HCT116 (cell line): ENCODE measurements at places on chromosomes 11 and 22.
A peak's percentile ranks its signal among the peaks of the same experiment; 100 is the strongest.

- no peaks in the 10 kb centered on the region for H3K36me3 ChIP-seq
- DNase-seq = peak; percentile 22
- H3K27me3 ChIP-seq = no peaks in the 10 kb centered on the region
- 0 out of 2 replicates have a peak overlapping the region, but pooled peaks have one; percentile 10 for H3K27ac ChIP-seq
- H3K4me1 ChIP-seq = peaks cover 46% of the 10 kb centered on the region
Measured at GRCh38 chr11:61701242-61701886, 21.2 kb downstream of the DAGLA start.

DNA sequence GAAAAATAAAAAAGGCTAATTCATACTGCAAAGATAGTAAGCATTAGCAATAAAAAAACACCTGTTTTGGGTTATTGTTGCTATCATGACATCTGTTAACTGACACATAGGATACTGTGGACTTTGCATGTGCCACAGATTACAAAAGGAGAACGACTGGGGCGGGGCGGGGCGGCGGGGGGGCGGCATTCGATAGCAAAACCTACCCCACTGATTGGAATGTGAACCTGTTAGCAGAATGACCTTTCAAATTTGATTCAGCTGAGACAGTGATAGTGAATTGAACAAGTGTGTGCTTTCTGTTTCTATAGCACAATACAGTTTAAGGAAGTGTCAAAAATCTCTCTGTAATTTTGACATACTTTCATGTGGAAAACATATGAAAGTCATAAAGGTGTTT lies 14.9 kb downstream of the MMP20 start:
- H3K4me1 ChIP-seq = peaks cover 40% of the 10 kb centered on the region
- H3K4me3 ChIP-seq = no peak overlapping the region
- H3K27ac ChIP-seq = no peak overlapping the region
- H3K36me3 ChIP-seq = no peaks in the 10 kb centered on the region
- no peaks in the 10 kb centered on the region for H3K27me3 ChIP-seq
- no peak for DNase-seq

DNA sequence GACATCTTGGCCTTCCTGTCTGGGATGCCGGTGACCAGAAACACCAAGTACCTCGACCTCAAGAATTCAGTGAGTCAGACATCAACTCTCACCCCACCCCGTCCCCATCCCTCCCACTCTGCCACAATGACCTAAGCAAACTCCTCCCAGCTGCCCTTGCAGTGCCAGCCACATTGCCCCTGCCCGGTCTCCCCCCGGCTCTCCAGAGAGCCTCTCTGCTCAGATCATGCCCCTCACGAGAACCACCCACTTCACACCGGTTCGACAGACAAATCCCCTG lies 23.6 kb upstream of the MYRF start:
- H3K36me3 ChIP-seq = no peaks in the 10 kb centered on the region
- peak overlapping the region; percentile 24; the same call in 1 of the 2 replicates for H3K4me3 ChIP-seq
- H3K4me1 ChIP-seq = peaks cover 34% of the 10 kb centered on the region
- DNase-seq = peak; percentile 52

- no peak overlapping the region for H3K4me3 ChIP-seq
- peaks cover 83% of the 10 kb centered on the region for H3K27me3 ChIP-seq
- DNase-seq = no peak
- H3K27ac ChIP-seq = no peak overlapping the region
- H3K4me1 ChIP-seq = no peaks in the 10 kb centered on the region
- no peaks in the 10 kb centered on the region for H3K36me3 ChIP-seq
Measured at GRCh38 chr11:113982306-113982705, 7.4 kb downstream of the HTR3A start.

DNA sequence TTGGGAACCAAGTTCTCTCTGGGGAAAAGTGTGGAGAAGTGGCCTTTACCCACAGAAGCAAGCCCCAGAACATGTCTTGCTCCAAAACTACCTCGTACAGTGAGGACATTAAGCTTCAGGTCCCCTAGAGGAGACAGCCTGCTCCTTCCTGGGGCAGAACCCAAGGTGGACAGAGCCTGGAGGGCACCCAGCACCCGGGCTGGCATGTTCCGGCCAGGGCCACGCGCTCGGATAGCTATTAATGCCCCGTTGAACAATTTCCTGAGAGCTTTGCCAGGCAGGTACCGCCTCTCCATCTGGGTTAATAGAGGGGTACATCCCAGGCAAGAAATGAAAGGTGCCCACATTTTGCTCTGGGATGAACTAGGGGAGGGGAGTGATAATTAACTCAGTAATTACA lies 169.0 kb upstream of the GRK3 start:
- H3K4me1 ChIP-seq = peaks cover 44% of the 10 kb centered on the region
- DNase-seq = no peak
- no peak overlapping the region for H3K4me3 ChIP-seq
- no peaks in the 10 kb centered on the region for H3K27me3 ChIP-seq
- H3K36me3 ChIP-seq = no peaks in the 10 kb centered on the region
- no peak overlapping the region for H3K27ac ChIP-seq

GRCh38 chr22:39490135-39490798 lies 11.8 kb upstream of the MIEF1 start:
- H3K4me1 ChIP-seq = peaks cover 16% of the 10 kb centered on the region
- no peak overlapping the region for H3K4me3 ChIP-seq
- H3K27ac ChIP-seq = no peak overlapping the region; the same call in 1 of the 2 replicates
- H3K27me3 ChIP-seq = no peaks in the 10 kb centered on the region
- no peaks in the 10 kb centered on the region for H3K36me3 ChIP-seq

DNA sequence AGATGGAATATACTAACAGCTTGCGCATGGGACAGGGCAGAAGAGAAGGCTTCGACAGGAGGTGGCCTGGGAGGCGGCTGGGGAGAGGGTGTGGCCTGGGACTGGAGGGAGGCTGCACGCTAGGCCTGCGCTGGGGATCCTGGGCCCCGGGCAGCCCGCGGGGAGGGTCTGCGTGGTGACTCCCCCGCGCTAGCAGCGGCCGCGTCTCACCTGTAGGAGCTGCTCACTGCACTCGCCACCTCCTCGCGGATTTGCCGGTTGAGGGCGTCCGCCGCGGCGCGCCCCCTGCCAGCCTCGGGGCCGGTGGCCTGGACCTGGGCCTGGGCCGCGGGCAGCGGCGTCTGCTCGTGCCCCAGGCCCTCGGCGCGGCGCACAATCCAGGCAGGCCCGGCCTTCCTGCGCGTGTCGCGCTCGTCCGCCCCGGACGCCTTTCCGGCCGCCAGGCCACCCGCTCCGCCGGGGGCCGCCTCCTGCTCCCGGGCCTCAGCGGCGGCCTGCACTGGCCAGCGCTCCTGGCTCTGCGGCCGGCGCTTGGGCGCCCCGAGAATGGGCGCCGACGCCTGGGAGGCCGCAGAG lies 1.5 kb downstream of the MAP6 start:
- no peaks in the 10 kb centered on the region for H3K36me3 ChIP-seq
- no peaks in the 10 kb centered on the region for H3K27me3 ChIP-seq
- H3K27ac ChIP-seq = no peak overlapping the region
- DNase-seq = no peak

GRCh38 chr11:61866958-61867343 lies 24.4 kb downstream of the FADS3 start:
- H3K27ac ChIP-seq = no peak overlapping the region
- peaks cover 15% of the 10 kb centered on the region for H3K4me1 ChIP-seq
- no peak overlapping the region for H3K4me3 ChIP-seq
- no peak for DNase-seq

DNA sequence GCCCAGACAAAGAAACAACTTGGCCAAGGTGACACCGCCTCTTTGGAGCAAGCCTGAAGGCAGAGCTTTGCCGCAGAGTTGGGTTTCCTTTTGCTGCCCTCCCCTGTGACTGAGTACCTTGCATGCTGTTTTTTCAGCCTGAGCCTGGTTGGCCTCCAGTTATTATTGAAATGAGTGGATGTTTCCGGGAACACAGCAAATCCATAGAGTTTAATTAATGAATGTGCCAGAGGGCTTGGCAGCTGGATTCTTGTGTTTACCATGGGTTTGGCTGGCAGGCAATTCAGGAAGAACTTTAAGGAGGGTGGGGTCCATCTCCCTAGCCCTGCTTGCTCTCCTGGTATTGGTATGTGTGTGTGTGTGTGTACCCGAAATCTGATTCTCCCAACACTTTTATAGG lies 65.6 kb upstream of the CRYBB3 start:
- H3K27me3 ChIP-seq = no peaks in the 10 kb centered on the region
- no peak overlapping the region for H3K27ac ChIP-seq
- no peaks in the 10 kb centered on the region for H3K4me1 ChIP-seq

GRCh38 chr22:46050916-46051614 lies 74.1 kb upstream of the WNT7B start:
- H3K27me3 ChIP-seq = no peaks in the 10 kb centered on the region
- H3K27ac ChIP-seq = no peak overlapping the region
- peaks cover 19% of the 10 kb centered on the region for H3K4me1 ChIP-seq
- DNase-seq = no peak

DNA sequence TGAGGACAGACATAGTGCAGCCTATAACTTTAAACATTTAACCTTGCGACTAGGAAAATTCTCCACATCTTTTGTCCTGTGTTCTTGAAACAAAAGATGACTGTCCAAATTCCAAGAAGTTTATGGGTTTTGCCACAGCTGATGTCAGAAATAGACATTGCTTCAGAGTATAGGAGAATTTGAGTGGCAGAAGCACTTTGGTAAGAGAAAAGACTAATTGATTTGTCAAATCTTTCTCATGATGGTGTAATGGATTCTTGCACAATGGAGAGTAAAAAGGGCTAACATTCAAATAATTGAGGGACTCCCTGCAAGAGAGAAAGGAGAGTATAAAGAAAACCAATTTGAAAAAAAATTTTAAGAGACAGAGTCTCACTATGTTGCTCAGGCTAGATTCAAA lies 25.3 kb downstream of the C11orf58 start:
- H3K27ac ChIP-seq = no peak overlapping the region
- no peaks in the 10 kb centered on the region for H3K36me3 ChIP-seq
- H3K4me1 ChIP-seq = no peaks in the 10 kb centered on the region
- H3K4me3 ChIP-seq = no peak overlapping the region
- H3K27me3 ChIP-seq = peaks cover 4% of the 10 kb centered on the region; the same call in 1 of the 2 replicates

DNA sequence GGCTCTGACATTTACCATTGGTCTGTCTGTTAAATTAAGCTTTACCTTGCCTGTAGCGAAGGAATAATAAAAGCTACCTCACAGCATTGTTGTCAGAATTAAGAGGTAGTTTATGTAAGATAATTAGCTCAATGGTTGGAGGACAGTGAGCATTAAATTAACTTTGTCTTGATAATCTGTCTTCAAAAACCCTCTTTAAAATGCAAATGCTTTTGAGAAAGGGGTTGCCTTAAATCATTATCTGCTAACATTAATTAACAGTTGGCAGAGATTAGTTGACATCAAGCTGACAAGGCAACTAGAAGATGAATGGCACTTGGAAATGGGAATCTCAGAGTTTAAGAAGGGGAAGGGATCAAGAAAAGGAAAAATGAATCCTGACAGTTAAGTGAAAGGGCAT lies 761.1 kb upstream of the ARHGAP42 start:
- H3K4me1 ChIP-seq = no peaks in the 10 kb centered on the region
- H3K36me3 ChIP-seq = no peaks in the 10 kb centered on the region
- H3K4me3 ChIP-seq = no peak overlapping the region
- no peak overlapping the region for H3K27ac ChIP-seq
